ENCODE measurements at places on chromosomes 7 and 10. TPM values are rescaled to one million over a fixed set of nuclear protein-coding genes. Genes with fewer than 3 reads are reported as not detected.

Gene SLC18A3
- total RNA-seq = not detected

Gene FAM25C
- not detected for total RNA-seq

Gene FFAR4
- 0.25 TPM for total RNA-seq

Gene TMEM196
- not detected for total RNA-seq

Gene UPK3B
- 0.22 TPM for total RNA-seq

Gene ZNF107
- 1.7 TPM for total RNA-seq

Gene C7orf57
- total RNA-seq = not detected

Gene MYOZ1
- 0.74 TPM for total RNA-seq

Gene SLC35G1
- 2.6 TPM for total RNA-seq

Gene BZW2
- 25.3 TPM for total RNA-seq

DNA sequence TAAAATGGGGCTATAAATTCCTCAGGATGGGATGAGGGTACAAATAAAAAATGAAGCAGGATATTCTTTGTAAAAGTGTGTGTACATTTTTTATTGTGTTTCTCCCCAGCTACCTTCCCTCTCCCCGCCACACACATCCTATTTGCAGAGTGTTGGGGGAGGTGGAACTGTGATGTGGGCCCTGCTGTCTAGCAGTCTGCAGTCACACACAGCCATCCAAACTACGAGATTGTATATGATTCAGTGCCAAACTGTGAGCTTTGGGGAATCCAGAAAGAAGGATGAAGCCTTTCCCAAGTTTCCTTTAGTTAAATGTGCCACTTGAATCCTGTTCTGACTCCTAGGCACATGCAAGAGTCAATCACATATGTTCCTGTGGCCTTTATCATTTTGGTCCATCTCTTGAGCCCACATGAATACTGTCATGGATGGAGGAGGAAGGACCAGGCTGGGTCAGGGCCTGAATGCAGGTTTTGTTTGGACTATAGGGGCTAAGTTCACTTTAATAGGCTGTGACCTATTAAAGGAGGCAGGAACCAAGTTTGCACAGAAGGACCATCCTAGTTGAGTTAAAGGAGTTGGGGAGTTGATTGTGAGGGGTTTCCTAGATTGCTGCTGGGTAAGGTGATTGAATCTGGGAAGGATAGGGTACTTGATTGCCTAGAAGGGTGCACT, 1.1 kb upstream of the SEMA4G start:
- no peaks in the 10 kb centered on the region for H3K4me1 ChIP-seq
- H3K36me3 ChIP-seq = no peaks in the 10 kb centered on the region
- no peak for DNase-seq
- H3K27me3 ChIP-seq = no peaks in the 10 kb centered on the region
- no peak overlapping the region for H3K4me3 ChIP-seq

- H3K4me3 ChIP-seq = peak within 1 kb of the TSS; percentile 27
- H3K4me1 ChIP-seq = no peaks in the 10 kb centered on the region
- DNase-seq = peak; percentile 62
- H3K27ac ChIP-seq = no peak within 1 kb of the TSS
These were observed at the start of gene PCLO for GRCh38 chr7:83162402-83163256. Gene PCLO, minus strand, starts transcription at chr7:83162884. Its CDS starts 292 bp downstream, at chr7:83162592.

- H3K36me3 ChIP-seq = no peaks in the 10 kb centered on the region
- no peaks in the 10 kb centered on the region for H3K4me1 ChIP-seq
- no peak for DNase-seq
- H3K27me3 ChIP-seq = no peaks in the 10 kb centered on the region
These were observed 379.3 kb upstream of the POM121L12 start for GRCh38 chr7:52656098-52656497.

- H3K27me3 ChIP-seq = no peaks in the 10 kb centered on the region
- peak overlapping the region; percentile 60 for H3K27ac ChIP-seq
- no peak overlapping the region for H3K4me3 ChIP-seq
- no peaks in the 10 kb centered on the region for H3K4me1 ChIP-seq
These were observed 101.7 kb upstream of the ZNF438 start for GRCh38 chr10:31133251-31133791.

DNA sequence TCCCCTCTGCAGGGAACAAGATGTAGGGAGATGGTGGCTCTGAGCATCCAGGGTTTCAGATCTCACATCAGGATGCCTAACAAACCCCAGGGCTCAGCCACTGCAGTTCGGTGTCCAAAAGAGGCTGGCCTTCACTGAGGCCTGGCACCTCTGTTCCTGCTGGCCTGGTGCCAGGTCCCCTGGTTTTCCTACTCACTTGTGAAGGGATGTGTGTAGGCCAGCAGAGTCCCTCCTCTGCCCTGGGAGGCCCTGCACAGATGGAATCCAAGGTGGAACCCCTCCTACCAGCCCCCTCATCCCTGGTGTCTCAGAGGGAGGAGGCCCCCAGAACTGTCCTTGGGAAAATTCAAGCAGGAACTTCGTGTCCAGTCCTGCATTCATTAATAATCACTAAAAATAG, 260.6 kb downstream of the CCSER2 start:
- no peak overlapping the region for H3K4me3 ChIP-seq
- no peak for DNase-seq
- H3K36me3 ChIP-seq = no peaks in the 10 kb centered on the region
- H3K27me3 ChIP-seq = no peaks in the 10 kb centered on the region
- H3K4me1 ChIP-seq = no peaks in the 10 kb centered on the region
- H3K27ac ChIP-seq = no peak overlapping the region

- DNase-seq = no peak
- H3K36me3 ChIP-seq = no peaks in the 10 kb centered on the region
- no peaks in the 10 kb centered on the region for H3K27me3 ChIP-seq
- H3K27ac ChIP-seq = no peak overlapping the region
- no peak overlapping the region for H3K4me3 ChIP-seq
- H3K4me1 ChIP-seq = peaks cover 11% of the 10 kb centered on the region
These were observed 77.1 kb downstream of the CREM start for GRCh38 chr10:35203745-35204144.

DNA sequence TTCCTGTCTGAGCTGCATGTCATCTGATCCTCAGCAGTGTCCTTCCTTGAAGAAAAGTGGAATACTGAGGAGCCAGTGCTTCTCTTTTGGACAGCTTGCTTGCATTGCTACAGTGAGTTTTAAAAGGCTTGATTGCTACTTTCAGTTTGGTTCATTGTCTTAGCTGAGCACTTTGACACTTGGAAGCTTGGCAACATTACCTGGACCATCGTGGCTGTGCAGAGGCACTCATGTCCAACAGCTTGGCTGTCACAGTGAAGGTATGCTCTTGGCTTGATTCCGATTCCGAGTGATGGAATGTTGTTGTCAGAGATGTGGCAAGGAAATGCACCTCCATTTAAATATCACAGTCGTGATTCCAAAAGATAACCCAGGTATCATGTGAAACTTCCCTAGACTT, 102.4 kb downstream of the FAS start:
- no peak overlapping the region for H3K4me3 ChIP-seq
- no peak for DNase-seq
- H3K36me3 ChIP-seq = no peaks in the 10 kb centered on the region
- no peaks in the 10 kb centered on the region for H3K4me1 ChIP-seq

GRCh38 chr7:121961089-121961867, 88.3 kb downstream of the PTPRZ1 start:
- no peak overlapping the region for H3K27ac ChIP-seq
- no peaks in the 10 kb centered on the region for H3K4me1 ChIP-seq
- H3K27me3 ChIP-seq = no peaks in the 10 kb centered on the region
- no peak for DNase-seq

- H3K4me1 ChIP-seq = no peaks in the 10 kb centered on the region
- no peaks in the 10 kb centered on the region for H3K36me3 ChIP-seq
- H3K27me3 ChIP-seq = no peaks in the 10 kb centered on the region
- no peak for DNase-seq
- no peak overlapping the region for H3K4me3 ChIP-seq
These were observed 228.8 kb downstream of the DKK1 start for GRCh38 chr10:52542906-52543305.

GRCh38 chr10:122462533-122463465, 1.4 kb downstream of the HTRA1 start:
- no peaks in the 10 kb centered on the region for H3K4me1 ChIP-seq
- no peaks in the 10 kb centered on the region for H3K27me3 ChIP-seq
- no peaks in the 10 kb centered on the region for H3K36me3 ChIP-seq
- H3K4me3 ChIP-seq = peak overlapping the region; percentile 71
- DNase-seq = peak; percentile 52

DNA sequence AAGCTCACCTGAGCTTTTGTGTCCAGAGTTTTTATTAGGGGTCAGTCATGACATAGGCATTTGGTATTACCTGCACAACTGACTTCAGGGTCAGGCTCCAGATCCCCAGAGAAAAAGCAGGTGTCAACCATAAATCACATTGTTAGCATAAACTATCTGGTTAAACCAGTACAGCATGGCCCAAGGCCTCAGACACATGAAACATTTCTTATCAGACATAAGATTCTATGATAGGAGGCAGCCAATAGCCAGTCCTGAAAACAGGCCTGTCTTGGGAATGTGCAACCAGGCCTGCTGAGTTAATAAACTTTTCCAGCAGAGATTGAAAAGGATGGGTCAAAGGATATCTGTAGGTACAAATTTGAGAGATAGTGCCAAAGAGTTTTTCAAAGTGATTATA, 116.1 kb downstream of the TPST1 start:
- H3K27ac ChIP-seq = no peak overlapping the region
- no peaks in the 10 kb centered on the region for H3K27me3 ChIP-seq
- H3K36me3 ChIP-seq = no peaks in the 10 kb centered on the region
- H3K4me3 ChIP-seq = no peak overlapping the region
- no peak for DNase-seq

DNA sequence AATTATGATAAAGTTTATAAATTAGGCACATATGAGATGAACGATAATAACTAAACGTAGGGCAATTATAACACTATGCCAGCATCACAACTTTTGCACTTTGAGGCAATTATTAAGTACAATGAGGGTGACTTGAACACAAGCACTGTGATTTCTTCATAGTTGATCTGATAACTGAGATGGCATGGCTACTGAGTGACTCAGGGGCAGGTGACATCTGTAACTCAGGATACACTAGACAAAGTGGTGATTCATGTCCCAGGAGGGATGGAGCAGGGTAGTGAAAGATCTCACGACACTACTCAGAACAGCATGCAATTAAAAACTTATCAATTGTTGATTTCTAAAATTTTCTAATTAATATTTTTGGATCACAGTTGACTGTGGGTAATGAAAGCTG, 98.3 kb upstream of the ARHGAP21 start:
- no peaks in the 10 kb centered on the region for H3K27me3 ChIP-seq
- H3K4me3 ChIP-seq = no peak overlapping the region
- H3K36me3 ChIP-seq = no peaks in the 10 kb centered on the region
- no peak overlapping the region for H3K27ac ChIP-seq

DNA sequence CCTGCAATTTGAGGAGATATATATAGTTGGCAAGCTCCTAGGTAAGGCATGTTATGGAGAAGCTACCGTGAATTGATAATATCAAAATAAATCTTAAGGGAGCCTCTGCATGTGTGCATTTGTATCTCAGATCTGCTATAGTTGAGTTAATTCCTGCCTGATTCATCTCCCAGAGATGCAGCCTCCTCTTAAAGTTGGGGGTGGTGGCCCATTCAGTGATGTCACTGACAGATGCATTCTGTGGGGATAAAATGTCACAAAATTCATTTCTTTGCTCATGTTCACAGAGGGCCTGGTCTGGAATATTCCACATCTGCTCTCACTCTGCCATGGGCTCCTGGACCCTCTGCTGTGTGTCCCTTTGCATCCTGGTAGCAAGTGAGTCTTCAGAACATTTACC, 185.8 kb upstream of the PRSS1 start:
- no peak for DNase-seq
- H3K4me1 ChIP-seq = no peaks in the 10 kb centered on the region
- H3K27me3 ChIP-seq = no peaks in the 10 kb centered on the region
- no peak overlapping the region for H3K4me3 ChIP-seq
- H3K36me3 ChIP-seq = no peaks in the 10 kb centered on the region

DNA sequence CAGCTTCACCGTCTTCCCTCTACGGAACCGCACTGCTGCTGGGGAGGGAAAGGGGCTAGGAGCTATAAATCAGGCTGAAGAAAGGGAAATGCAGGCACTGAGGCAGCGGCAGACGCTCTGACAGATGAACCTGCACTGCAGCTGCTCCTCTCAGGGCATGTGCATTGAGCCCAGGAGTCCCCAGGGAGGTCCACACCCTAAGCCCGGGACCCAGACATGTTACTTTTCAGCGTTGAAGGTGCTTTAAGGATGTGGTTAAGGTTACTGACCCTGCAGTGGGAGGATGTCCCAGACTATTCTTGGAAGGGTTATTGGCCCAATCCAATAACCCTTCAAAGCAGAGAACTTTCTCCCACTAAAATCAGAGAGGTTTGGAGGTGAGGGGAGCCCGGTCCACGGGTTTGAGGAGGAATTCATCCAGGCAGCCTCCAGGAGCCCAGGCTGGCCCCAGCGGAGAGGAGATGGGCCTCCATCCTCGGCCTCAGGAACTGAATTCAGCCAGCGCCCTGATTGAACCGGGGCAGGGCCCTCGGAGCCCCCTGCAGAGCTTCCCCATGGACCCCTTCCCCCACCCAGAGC, 75.4 kb downstream of the ADARB2 start:
- no peaks in the 10 kb centered on the region for H3K4me1 ChIP-seq
- no peak for DNase-seq
- no peak overlapping the region for H3K4me3 ChIP-seq

- no peak for DNase-seq
- no peaks in the 10 kb centered on the region for H3K27me3 ChIP-seq
- H3K27ac ChIP-seq = no peak overlapping the region
- no peak overlapping the region for H3K4me3 ChIP-seq
These were observed 544.1 kb downstream of the HTR7 start for GRCh38 chr10:90313576-90314325.

- peak; percentile 77 for DNase-seq
- peak overlapping the region; percentile 99 for H3K27ac ChIP-seq
- peak overlapping the region; percentile 70 for H3K4me3 ChIP-seq
- H3K27me3 ChIP-seq = no peaks in the 10 kb centered on the region
- H3K4me1 ChIP-seq = peaks cover 16% of the 10 kb centered on the region
- no peaks in the 10 kb centered on the region for H3K36me3 ChIP-seq
These were observed 729 bp downstream of the DNAJB6 start for GRCh38 chr7:157337316-157338149.

- no peak overlapping the region for H3K27ac ChIP-seq
- no peaks in the 10 kb centered on the region for H3K27me3 ChIP-seq
- no peak overlapping the region for H3K4me3 ChIP-seq
- no peaks in the 10 kb centered on the region for H3K4me1 ChIP-seq
These were observed 62.5 kb upstream of the INPP5A start for GRCh38 chr10:132475086-132475485.

DNA sequence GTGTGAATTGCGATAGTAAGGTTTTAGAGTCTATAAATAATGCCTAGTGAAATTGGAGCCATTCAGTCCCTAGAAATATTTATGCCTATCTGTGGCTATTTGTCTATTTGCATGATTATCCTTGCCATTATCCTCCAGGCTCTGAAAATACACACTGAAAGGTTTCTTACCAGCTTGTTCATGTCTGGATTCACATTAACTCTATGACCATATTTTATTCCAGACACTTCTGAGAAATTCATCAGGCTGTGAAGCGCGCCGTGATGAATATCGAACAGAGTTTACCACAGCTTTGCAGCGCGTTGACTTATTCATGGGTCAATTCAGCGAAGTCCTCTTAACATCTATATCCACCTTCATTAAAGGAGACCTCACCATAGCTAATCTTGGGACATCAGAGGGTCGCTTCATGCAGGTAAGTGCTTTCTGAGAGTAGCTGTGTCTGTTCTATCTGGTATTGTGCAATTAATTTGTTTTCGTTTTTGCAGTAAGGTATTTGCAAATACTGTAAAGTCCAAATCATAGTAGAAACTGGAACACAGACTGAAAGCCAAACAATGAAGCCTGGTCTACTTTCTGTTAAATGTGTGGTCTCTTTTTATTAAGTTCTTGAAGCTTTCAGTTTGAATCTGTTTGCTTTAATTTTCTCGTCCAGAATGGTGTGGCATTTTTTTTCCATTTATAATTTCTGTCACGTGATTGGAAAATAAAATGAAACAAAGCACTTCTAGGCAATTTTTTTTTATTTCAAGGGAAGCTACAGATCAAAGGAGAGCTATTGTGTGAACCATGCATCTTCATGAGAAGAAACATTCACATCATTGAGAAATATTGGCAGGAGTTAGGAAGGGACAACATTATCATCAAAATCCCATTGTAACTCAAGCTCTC, 59.7 kb downstream of the MET start:
- no peak for DNase-seq
- no peaks in the 10 kb centered on the region for H3K27me3 ChIP-seq
- H3K36me3 ChIP-seq = no peaks in the 10 kb centered on the region
